GM12892 (cell line): ENCODE measurements at places on chromosomes 5 and 9.

DNA sequence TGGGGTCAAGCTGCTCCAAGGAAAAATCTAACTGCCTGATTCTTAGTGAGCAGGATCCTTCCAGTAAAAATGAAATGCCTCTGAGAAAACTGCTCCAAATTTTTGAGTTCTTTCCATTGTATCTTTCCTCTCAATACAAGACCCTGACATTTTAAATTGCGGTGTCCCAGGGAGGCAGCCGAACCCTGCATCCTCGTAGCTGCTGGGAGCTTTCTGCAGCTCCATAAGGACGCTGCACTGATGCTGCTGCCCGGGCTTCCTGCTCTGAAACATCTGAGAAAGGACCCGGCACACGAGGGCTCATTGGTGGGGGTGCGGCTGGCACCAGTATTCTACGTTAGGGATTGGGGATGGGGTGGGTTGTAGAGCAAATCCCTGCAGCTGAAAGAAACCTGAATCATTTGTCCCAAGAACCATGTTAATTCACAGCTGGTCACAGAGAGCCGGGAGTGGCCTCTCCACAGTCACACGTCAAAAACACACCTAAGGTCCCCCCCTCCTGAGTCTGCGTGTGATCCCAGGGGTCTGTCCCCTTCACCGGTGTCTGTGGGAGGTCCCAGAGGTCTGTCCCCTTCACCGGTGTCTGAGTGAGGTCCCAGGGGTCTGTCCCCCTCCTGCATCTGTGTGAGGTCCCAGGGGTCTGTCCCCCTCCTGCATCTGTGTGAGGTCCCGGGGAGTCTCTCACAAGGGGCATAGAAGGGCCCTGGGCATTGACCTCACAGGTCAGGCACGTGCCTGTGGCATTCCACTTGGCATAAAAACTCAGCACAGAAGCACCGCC is 63.4 kb upstream of the ZNF354B start:
- no peak for DNase-seq

GRCh38 chr5:124591583-124591982 is 154.9 kb downstream of the ZNF608 start:
- DNase-seq, result no peak

DNA sequence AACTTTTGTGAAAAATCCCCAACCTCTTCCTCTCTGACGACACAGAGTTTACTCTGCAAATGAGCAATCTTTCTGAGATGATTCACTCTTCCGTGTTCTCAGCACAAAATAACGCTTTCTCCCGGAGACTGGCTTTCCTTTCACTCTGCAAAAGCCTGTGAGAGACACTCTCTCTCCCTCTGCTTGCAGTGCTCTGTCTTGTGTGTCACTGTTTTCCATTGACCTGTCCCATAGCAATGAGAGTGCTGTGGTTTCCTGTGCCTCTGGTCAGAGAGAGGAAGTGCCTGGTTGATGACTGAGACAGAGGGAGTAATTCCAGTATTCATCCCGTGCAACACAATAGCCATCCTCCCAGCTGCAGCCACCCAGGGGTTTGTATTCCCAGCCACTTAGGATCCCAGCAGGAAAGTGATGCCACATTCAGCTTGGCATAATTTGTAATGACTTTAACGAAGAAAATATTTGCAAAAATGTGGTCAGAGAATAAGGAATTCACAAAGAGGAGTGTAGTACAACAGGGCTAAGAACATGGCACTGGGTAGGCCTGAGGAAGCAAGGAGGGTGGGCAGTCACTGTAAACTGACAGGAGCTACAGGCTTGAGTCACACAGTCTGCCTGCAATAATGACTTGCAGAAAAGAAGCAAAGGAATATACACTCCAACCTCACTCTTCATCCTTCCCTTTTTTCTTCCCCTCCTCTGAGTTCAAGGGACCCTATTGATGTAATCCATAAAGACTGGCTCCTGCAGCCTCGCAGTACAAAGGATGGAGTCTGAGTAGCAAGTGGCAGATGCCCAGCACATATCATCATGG is 463.5 kb upstream of the RGMB start:
- no peak for DNase-seq

DNA sequence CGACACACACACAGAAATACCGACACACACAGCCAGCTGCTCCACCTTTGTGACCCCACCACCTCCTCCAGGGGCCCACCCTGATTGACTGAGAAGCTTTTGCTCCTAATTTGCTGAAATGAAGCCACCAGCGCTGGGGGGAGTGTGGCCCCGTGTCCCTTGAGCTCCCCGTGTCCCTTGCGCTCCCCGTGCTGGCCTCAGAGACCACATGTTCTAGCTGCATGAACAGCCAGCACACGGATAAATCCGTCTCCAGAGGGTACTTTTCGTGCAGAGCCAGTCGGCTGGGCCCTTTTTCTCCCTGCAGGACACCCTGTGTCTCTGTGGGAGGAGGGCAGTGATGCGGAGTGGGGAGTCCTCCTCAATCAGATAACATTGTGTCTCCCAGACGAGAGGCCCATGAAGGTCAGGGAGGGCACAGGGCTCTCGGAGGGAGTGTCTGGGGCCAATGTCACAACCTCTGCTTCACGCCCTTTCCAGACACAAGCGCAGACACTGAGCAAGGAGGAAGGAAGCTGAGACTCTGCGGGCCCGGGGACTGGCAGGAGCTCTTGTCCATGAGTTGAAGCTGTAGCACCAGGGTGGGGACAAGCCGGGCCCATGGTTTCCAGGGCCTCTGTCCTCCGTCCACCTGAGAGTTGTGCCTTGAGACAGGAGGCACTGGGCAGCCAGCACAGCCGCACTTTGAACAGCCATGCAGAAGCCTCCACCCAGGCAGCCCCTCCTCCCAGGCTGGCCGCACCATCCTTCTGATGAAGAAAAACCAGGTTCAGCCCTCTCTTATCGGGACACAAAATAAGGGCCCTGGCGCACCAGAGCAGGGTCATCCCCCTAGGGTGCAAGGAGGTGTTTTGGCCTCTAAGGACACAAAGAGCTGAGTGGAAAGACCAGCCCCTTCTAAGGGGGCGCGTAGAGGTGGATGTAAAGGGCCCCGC is 36.4 kb upstream of the SLC6A19 start:
- DNase-seq, result no peak

DNA sequence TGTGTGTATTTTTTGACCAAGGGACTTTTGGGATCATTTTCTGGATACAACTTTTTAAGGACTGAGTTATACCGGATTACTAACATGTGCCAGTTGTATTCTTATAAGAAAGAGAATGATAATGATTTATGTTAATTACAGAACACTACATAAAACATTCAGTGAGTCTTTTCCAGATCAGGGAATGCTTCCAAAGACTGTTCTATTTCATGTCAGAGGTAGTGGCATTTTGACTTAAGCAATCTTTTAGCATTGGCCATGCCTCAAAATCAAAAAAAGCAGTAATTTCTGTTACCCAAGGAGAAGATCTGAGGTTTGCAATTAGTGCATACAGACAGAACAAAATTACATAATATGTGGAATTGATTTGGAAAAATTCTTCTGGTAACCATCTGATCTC is 413.0 kb upstream of the CDH9 start:
- no peak for DNase-seq

DNA sequence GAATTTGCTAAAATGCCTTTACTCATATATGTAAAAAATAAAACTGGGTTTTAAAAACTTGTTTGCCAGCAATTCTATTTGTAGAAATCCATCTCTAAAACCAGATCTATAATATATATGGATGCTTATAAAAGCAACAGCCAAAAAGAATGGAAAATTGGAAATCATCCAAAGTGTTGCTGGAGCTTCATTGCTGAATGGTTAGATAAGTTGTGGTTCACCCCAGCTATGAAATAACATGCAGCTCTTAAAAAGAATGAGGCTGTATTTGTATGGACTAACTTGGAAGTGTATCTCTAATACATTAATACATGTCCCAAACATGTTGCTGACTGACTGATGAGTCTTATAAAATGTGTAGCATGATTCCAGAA is 76.2 kb downstream of the STK10 start:
- DNase-seq, result no peak

DNA sequence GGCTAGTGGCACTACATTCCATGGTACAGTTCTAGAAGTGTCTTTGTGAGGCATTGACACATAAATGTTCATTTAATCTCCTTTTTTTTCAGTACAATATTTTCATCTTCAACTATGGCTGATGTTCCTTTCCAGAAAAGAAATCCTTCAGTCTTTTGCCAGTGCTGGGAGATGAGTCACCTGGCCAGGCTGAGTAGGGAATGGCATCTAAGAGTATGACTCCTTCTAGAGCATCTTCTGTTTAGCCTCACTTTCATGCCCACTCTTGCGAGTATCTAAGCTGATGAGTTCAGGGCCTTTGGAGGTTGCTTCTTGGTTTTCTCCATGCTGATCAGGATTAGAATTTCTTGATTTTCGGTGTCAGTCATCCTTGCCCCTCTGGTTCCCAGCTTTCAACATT is 124.4 kb downstream of the SLC28A3 start:
- DNase-seq, result no peak

DNA sequence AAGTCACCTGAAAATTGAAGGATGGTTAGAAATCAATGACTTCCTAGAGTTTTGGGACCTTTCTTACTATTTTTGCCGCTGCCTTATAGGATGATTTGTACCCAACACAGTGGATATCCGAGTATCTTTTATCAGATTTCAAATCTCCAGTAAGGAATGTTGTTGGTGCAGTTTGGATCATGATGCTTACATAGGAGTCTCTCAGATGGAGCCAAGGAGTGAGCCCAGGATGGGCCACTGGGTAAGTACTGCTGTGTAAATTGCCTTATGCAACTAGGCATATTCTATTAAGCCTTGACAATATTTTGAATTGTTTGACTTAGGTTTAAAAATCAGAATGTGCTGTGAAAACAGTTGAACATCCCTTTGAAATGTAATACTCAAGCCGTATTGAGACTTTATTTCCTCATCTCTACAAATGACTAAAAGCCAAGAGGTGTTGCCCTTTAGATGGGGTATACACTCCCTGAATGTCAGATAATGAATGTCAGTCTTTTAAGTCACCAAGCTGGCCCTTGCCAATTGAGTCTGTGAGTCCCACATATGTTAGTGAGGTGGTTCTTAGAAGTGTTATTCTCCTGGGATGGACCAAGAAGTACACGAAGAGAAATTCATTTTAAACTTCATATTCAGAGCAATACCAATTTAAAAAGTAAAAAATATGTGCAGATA is 271.8 kb upstream of the CTNND2 start:
- DNase-seq, result no peak

DNA sequence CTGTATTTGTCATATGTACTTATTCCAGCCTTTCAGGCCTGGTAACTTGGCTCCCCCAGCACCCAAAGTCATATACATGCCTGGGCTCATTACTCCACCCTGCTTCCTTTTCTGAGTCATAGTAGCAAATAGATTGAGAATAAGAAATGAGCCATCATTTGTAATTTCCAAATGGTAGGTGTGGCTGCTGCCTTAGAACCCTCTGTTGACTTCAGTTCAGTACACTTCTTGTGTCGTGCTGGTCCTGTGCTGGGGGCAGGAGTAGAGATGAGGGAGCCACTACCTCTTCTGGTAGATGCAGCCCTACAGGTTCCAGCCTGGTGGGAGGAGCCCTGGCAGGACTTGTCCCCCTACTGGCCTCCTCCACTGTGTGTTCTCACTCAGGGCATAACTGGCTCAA is 11.1 kb downstream of the GM2A start:
- DNase-seq, result no peak

- no peak for DNase-seq
These were observed 294 bp downstream of the ADRB2 start for GRCh38 chr5:148826739-148827070.

GRCh38 chr9:35729700-35730485 is 2.1 kb downstream of the TLN1 start:
- no peak for DNase-seq

GRCh38 chr5:14086261-14086660 is 56.9 kb upstream of the TRIO start:
- no peak for DNase-seq

DNA sequence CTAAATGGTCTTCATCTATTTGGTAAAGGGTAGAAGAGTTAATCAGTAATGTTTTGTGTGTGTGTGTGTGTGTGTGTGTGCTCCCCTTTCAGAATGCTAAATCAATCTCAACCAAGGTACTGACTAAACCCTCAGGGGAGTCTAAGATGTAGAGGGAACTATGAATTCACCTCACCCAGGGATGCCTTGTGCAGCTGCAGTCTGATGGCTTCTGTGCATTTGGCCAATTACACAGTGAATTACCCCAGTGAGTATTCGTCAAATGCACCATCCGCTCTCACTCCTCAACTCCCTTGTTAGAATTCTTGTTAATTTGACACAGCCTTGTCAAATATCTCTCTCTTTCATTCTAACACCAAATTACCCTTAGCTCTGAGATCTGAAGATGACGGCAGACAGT is 234.6 kb downstream of the GABRB2 start:
- DNase-seq, result no peak

DNA sequence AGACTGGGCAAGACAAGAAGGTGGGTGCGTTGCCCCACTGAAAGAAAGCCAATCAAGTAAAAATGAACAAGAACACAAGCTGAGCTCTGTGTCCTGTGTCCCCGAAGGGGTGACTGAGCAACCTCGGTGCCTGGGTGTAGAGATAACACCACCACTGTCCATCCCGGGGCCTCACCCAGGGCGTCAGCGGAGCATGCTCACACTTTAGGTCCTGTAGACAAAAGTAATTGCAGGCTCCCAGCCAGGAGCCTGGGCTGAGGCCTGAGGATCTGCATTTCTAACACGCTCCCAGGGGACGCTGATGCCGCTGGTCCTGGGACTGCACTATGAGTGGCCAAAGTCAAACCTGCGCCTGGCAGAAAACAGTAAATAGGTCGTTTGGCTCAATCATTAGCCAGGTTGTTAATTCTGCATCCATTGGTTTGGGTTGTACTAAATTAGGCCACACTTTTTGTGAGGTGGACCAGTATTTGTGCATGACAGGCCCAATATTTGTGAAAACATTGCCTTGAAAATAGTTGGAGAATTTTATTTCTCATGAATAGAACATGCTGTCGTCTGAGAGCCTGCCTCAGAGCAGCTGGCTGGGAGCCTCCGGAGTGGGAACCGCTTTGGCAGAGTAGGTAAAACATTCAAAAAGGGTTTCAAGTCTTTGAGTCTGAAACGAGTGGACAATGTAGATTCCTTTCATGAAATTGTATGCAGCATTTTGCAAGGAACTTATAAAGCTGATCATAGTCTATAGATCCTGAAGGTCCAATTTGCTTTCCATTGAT is 38.3 kb downstream of the ANKRD33B start:
- no peak for DNase-seq

GRCh38 chr5:14174230-14174636 is 31.1 kb downstream of the TRIO start:
- DNase-seq, result no peak
